NCI-H1417 (cell line): ENCODE measurements at places on chromosomes 4 and X.

DNA sequence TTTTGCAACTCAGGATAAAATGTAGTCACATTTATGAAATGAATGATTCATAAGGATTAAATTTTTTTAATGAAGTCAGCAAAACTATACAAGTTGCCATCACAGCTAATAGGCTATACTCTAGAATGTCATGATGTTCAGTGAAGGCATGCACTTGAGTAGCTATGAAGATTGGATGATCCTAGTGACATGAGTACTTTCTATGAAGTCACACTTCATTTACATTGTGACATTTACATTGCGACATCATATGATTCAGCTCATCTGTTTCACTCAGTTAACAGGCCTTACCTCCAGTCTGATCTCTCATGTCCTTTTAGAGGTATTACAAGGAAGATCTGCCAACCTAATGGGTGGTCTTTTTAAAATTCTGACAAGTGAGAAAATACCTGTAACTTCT lies 82.7 kb upstream of the FGF13 start:
- DNase-seq = no peak

DNA sequence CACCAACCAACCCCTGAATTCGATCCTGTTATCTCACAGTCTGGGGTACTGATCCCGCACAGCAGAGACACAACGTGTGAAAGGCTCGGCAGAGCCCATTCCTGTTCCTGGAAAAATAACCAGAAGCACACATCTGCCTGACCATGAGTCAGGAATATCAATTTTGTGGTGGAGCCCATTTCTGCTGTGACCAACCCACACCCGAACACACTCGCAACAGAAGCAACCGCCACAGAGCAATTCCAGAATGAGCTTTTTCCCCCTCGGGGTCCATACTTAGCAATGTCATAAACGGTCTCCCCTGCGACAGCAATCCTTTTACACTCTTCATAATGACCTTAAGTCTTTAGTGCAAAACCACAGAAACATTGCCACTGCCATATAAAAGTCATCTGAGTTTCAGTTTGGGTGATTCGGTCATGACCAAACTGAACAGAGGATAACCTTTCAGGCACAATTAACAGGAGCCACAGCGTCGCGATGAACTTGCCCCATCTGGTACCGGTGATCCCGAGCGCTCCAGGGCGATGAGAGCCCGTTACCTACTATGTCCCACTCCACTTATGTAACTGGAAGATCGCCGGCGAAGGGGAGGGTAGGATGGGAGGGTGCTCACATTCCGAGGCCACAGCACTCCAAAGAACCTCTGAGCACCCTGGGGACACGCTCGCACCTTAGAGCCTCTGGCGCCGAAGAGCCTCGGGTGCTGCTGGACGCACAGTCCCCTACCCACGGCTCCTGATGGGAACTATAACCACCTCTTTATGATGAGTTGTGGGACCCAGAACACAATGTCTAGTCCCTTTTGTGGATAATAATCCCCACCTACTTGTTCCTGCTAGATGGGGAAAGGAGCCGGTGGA lies 1.1 kb downstream of the MECP2 start:
- no peak for DNase-seq

DNA sequence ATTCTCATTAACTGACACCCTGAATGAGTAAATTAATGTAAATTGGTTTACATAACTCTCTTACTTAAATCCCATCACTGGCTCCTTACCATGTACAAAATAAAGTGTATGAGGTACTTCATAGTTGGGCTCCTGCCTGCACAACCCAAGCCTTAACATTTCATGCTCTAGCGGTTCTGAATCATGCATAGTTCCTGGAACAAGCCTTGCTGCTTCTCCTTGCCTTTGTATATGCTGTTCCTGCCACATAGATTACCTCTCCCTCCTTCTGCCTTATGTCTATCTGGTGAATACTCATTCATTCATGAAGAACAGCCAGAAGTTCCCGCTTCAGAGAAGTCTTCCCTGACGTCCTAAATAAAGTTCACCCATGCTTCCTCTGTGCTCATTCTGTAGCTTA lies 594.7 kb downstream of the SMARCA1 start:
- no peak for DNase-seq

- DNase-seq = no peak
Observed at GRCh38 chr4:40394236-40394635, 59.1 kb downstream of the CHRNA9 start.

- DNase-seq = no peak
Observed at GRCh38 chr4:139247241-139247640, 32.8 kb downstream of the MGARP start.

GRCh38 chrX:122504026-122504425 lies 680.1 kb upstream of the GRIA3 start:
- DNase-seq = no peak

- peak; percentile 27 for DNase-seq
Observed at GRCh38 chr4:55184600-55185523, 59.5 kb upstream of the KDR start.

DNA sequence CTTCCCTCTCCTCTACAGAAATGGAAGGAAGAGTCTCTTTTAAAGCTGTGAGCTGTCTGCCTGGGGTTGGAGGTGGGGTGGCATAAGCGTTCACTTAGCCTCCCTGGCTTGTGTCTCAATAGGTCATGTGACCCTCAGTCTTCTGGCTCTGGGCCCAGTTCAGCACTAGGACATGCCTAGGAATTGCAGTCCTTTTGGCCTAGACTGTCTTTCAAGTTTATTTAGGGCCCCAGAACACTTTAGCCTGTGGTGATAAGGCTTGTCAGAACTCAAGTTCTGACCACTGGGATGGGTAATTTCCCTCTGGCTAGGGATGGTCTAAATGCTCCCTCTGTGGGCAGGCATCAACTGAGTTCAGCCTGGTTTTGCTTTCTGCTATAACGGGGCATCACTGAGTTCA lies 34.3 kb upstream of the ARMCX4 start:
- no peak for DNase-seq

DNA sequence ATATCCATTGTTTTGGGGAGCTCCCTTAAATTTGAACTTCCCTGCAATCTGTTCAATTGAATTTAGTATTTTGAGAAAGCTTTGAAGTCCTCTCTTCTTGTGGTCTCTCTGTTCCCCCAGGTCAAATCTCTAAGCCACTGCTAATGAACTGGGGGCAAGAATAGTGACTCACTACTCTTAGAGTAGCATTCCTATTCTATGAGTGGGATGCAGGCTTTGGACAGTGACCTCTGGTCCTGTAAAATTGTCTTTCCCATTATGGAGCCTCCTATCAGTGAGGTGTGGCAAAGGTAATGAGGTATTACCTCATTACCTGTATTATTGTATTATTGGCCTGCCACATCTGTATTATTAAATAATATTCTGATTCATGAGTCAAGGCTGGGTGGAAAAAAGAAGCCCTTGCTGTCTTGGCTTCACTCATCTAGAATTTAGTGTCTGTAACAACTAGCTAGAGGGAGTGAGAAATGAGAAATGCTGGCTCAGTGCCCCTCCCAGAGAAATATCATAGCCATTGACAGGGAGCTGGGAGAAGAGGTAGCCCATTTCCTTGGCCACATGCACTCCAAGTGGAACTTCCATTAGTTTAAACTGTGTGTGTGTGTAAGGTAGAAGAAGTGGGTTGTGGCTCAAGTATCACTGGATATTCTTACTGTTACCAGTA lies 393.9 kb upstream of the CTSO start:
- no peak for DNase-seq

GRCh38 chrX:133089411-133089810 lies 7.5 kb downstream of the USP26 start:
- no peak for DNase-seq

GRCh38 chrX:113510586-113510985 lies 670.0 kb upstream of the AMOT start:
- no peak for DNase-seq

- DNase-seq = peak; percentile 40
Observed at GRCh38 chr4:31194823-31195222, 474.7 kb downstream of the PCDH7 start.

GRCh38 chr4:88320780-88321373 lies 36.5 kb upstream of the PPM1K start:
- no peak for DNase-seq

- DNase-seq = no peak
Observed at GRCh38 chr4:140790765-140791164, 34.6 kb upstream of the TBC1D9 start.

- no peak for DNase-seq
Observed at GRCh38 chr4:174152717-174153466, 130.6 kb downstream of the FBXO8 start.

DNA sequence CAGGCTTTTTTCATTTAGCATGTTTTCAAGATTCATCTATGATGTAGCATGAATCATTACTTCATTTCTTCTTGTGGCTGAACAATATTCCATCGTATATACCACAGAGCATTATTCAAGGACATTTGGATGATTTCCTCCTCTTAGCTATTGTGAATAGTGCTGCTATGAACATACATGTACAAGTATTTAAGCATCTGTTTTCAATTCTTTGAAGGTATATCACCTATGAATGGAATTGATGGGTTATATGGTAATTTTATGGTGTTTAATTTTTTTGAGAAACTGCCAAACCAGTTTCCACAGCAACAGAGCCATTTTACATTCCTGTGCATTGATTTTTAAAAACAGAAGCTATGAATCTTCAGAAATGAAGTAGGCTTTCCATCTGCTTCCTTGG lies 36.1 kb upstream of the WDR19 start:
- no peak for DNase-seq

GRCh38 chrX:79366556-79366872 lies 620 bp downstream of the ITM2A start:
- DNase-seq = no peak

DNA sequence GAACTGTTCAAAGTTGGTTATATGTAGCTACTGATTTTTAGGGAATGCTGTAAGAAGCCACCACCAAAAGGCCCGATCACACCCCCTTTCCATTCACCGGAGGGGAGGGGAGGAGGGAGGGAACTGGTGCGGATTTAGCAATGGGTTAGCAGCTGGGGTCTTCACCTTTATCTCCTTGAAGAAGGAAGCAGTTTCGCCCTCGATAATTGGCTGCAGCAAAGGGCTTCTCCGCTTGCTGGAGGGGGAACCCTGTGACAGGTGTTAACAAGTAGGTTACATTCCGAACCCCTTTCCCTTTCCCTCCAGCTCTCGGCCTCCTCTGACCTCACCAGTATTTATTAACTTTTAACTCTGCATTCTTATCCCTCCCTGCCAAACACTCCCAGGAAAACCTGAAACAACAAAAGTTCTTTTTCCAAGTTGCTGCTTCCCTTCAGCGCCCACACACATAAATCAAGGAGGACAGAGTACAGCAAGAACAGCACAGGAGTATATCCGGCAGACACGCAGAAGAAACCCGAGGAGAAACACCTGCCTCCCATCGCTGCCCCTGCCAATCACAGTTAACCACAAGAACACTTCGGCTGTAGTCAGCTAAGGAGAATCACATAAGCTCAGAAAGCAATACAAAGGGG lies 39.8 kb upstream of the NAP1L5 start:
- peak; percentile 91 for DNase-seq

DNA sequence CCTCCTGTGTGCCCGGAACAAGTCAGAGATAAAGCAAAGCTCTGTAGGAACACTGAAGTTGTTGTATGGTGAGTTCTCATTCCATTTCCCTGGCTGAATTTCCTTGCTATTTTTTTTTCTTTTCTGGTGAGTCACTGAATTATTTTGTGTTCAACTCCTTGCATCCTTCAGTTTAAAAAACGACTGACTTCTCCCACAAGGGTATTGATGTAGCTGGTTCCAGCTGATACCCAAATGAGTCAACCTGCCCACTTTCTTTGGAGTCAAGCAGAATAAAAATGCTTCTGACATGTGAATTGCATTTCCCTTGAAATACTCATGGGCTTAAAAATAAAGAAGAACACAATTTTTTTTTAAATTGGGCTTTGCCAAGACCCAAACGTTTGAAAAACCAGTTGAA lies 85.5 kb downstream of the SHOX start:
- DNase-seq = no peak

GRCh38 chrX:155028129-155028528 lies 1.5 kb downstream of the FUNDC2 start:
- DNase-seq = no peak

DNA sequence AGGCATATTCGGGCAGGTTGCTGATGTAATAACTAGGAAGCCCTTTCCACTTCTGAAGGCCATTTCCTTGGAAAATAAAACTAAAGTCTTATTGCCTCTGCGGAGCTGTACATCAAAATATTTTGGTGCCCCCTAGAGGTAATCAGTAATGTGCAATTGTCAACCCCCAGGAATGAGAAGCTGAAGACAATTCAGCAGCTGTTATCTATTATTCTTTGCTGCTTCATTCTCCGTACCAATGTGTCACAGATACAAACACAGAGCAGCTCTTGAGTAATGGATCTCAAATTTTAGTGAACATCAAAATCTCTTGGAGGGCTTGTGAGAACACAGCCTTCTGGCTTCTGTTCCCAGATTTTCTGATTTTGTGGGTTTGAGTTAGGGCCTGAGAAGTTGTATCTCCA lies 3.5 kb upstream of the SLIT2 start:
- peak; percentile 45 for DNase-seq

DNA sequence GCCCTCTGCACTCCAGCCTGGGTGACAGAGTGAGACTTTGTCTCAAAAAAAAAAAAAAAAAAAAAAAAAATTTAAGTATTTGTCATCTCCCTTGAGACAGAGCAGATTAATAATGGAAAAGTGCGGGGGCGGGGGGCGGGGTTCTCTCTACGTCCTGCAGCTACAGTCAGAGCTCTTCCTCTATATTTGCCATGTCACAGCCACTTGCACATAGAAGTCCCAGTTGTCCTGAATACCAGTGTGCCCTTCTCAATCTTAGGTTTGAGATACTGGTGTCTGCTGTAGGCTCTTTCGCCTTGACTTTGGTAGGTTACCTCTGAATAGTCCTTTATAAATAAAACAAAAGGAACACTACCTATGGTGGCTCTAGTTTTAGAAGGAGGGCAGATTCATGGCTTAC lies 237.8 kb upstream of the PGRMC2 start:
- DNase-seq = no peak

GRCh38 chr4:30443289-30443688 lies 276.9 kb upstream of the PCDH7 start:
- DNase-seq = no peak

- DNase-seq = no peak
Observed at GRCh38 chr4:15370296-15370695, 57.5 kb upstream of the C1QTNF7 start.

DNA sequence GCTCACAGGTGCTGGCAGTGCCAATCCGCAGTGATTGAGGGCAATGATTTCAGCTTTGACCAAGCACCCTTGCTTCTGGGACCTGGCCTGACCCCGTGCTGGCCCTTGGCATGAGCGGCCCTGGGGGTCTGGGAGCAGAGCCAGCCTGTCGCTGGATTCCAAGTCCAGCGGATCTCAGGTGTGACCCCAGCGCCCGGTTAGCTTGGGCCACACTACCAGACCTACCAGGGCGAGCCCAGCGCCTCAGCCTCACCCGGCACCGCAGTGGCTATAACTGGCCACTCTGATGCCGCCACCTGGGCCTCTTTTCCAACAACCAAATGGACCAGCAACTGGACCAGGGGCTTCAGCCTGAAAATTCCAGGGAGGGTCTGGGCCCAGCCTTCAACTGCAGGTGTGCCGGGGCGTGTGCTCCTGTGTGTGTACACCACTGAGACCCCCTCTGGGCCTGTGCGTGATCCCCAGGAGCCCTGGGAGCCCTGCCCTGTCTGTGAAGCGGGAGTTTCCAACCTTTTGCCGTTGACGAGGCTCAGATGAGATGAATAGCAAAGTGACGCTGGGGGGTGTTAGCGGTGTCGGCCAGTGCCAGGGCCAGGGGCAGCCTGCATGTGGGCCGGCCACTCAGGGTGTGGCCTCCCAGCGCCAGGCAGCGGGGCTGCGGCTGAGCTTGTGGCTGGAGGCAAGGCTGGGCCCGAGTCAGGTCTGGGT lies 658 bp downstream of the SH3TC1 start:
- no peak for DNase-seq

- DNase-seq = no peak
Observed at GRCh38 chrX:94400488-94400887, 726.5 kb downstream of the FAM133A start.
